ENCODE measurements at places on chromosomes 7 and 10.

- DNase-seq, result peak; percentile 41
These were observed 10.1 kb downstream of the OTUD1 start for GRCh38 chr10:23448802-23449570.

- DNase-seq, result peak; percentile 95
These were observed 245.7 kb downstream of the WDR11 start for GRCh38 chr10:121096617-121097431.

DNA sequence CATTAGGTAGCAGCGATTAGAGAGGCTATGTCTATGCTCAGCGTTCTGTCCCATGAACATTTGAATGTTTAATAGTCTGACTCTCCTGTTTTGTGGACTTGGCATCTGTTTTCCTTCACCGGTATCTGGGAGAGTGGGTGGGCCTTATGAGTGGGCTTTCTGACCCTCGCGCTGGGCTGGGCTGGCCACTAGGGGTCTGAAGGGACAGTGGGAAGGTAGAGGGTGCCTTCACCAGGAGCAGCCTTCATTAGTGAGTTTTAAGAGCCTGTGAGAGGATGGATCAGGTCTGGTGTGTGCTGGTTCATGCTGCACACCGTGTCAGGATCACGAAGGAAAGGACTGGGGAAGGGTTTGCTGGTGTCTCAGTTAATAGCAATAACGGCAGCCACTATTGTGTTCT is 33.4 kb downstream of the DCLRE1A start:
- DNase-seq, result peak; percentile 8

GRCh38 chr7:24504040-24504439 is 69.2 kb upstream of the PALS2 start:
- no peak for DNase-seq

DNA sequence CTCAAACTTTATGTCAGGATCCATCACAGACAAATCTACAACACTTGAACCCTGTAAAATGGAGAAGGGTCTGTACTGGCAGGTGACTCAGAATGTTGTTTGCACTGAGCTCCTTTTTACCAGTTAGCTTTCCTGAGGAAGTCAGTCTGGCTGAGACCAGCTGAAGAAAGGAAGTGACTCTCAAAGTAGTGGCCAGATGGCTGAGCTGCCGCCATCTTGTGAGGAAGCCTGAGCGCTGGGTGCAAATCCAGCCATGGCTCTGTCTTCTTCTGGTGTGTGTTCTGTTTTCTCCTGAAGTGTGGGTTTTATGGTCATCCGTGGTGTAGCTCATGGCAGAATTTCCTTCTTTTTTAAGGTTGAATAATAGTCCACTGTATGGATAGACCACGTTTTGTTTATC is 25.5 kb upstream of the ECHDC3 start:
- no peak for DNase-seq
